ENCODE measurements at places on chromosomes 11 and 22.

DNA sequence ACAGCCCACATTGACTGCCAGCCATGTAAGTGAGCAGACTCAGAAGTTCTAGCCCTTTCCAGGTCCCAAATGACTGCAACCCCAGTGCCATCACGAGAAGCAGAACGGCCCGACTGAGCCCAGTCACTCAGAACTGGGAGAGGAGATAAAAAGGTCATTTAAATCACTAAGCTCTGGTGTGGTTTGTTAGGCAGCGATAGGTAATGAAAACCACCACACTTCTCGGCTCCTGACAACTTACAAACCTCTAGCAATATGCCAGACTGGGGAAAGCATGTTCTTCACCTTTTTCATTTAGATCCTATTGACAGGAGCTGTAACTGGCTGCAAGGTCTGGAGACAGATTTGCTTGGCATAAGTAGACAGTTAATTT, 6.7 kb downstream of the SLC15A3 start:
- no peak for DNase-seq

DNA sequence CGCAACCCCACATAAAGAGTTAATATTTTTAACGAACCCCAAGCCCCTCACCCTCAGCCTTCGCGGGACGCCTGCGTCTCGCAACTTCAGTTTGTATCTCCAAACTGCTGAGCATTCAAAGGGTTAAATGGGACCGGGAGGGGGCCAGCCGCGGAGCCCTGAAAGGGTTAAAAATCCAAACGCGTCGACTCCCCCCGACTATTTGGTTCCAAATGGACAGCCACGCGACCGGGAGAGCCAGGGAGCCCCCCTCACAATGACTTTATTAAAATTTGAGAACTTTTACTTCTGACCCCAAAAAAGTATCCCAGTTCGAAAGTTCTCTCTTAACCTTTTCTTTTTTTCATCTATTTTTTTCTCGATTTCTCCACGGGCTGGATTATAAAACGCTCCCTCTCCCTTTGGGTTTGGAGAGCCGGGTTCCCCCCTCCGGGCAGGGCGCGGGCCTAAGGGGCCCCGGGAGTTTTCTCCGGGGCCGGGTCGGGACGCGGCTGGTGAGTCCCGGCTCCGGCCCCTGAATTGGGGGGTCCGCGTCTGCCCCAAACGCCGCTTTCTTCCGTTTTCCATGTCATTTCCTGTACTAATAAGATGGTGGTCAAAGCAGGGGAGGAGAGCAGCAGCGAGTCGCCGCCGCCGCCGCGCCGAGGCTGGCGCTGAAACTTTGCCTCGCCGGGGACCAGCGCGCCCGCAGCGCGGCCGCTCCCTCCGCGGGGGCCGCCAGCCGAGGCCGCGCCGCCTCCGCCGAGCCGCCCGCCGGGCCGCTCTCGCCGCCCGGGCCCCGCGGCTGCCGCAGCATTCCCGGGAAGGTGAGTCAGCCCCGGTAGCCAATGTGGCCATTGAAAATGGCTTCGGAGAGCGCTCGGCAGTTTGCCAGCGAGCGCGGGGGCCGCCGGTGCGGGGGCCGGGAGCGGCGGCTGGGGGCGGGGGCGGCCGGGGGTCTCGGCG, at the start of gene PRDM11:
Gene PRDM11 (plus strand): TSS at position 568 of the 945 bp plus-strand sequence. CDS start 35,128 bp downstream, outside the sequence.
- DNase-seq: no peak

GRCh38 chr22:30829901-30830550, 135.4 kb downstream of the OSBP2 start:
- DNase-seq: no peak

DNA sequence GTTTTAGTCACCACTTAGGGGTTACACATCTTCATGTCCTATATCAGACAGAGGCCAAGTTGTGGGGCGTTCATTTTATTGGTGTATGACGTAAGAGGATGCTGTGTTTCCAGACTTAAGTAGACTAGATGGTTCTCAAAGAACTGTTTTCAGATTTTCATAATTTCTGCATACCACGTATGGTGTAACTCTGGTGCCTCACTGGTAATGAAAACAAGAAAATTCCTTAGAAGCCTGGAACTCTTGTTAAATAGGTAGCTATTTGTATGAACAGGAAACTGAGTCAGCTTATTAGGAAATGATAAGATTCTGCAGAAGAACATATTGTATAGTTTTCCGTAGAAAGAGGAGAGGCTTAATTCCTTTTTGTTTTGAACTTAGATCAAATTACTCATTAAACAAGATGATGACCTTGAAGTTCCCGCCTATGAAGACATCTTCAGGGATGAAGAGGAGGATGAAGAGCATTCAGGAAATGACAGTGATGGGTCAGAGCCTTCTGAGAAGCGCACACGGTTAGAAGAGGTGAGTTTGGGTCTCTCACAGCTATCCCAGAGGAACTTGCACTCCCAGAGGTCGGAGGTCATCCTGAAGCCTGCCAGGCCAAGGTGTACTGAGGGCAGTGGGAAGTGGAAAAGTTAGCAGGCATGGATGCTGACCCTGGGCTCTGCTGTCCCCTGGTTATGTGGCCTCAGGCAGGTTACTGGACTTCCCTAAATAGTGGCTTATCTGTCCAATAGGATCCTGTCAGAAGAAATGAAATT, 3.9 kb downstream of the CDC45 start:
- no peak for DNase-seq

DNA sequence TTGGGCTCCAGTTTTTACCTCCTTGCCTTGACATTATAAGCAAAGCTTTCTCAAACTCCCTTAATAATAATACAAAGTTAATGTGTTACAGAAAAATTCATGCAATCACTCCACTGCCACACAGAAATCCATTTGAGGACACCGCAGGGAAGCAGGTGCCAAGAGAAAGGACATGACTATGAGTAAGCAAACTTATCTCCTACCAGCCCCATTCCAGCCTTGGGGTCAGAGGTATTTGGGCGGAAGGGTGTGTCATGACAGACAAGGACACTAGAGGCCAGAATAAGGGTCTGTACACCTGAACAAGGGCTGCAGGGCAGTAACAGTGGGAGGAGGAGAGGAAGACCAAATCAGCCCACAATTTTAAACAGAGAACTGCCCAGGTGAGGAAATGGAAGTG, 5.9 kb downstream of the GNG3 start:
- no peak for DNase-seq

GRCh38 chr11:63770763-63771162, 2.2 kb upstream of the ZFTA start:
- DNase-seq: no peak

GRCh38 chr22:29702000-29702930, 17.5 kb upstream of the CABP7 start:
- DNase-seq: no peak

GRCh38 chr11:22459048-22459447, 120.9 kb downstream of the SLC17A6 start:
- DNase-seq: no peak

GRCh38 chr11:132669949-132670348, 862.4 kb downstream of the OPCML start:
- no peak for DNase-seq

DNA sequence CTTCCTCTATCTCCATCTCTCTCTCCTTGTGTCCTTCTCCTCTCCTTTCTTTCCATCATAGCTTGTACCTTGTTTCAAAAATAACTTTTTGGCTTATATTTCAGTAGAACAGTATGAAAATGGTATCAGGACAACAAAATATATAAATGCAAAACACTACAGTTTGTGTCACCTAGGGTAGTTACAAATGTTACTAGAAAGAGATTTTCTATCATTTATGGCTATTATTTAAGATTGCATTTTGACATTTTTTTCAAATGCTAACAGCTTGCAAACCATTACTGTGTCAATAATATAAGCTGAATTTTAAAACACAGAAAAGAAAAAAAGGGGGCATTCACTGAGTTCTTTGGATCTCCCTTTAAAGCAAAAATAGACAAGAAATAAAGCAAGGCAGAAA, 392.3 kb upstream of the LRRC4C start:
- DNase-seq: no peak

DNA sequence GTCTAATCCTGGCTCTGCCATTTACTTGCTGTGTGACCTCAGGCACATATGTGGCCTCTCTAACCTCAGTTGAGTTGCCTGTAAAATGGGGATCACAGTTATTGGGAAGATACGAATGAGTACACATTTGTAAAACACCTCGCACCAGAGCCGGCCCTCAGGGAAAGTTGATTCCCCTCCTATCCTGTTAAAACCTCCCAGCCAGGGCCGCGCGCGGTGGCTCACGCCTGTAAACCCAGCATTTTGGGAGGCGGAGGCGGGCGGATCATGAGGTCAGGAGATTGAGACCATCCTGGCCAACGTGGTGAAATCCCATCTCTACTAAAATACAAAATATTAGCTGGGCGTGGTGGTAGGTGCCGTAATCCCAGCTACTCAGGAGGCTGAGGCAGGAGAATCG, 7.8 kb upstream of the MYBPC3 start:
- DNase-seq: no peak

DNA sequence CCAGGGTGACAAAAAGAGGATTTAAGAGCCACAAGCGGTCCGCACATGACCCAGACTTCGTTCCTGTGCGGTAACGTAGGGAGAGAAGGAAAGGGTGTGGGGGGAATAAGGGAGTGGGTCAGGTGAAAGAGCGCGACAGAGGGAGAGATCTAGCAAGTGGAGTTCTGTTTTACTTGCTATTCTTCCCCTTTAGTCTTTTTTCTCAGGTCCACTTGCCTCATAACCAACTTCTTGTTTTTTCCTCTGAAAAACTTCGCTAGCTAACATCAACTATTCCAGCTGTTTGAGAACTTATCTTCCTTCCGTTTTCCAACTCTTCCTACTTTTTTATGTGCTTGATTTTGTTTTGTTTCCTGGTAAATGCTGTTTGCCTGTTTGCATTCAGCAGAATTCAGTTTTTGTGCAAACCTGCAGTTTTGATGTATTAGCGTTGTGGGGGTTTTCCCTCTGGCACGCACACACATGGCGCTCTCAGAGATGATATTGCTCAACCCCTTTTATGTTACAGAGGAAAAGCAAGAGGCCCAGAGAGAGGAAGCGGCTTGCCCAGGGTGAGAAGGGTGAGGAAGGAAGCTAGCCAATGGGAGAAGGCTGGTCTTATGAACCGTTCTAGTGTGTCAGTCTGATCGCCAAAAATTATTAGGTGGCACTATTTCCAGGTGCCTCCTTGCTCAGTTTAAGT, 592 bp upstream of the CTSC start:
- DNase-seq: peak; percentile 85

GRCh38 chr11:66080055-66080817, 10.2 kb downstream of the PACS1 start:
- no peak for DNase-seq

- no peak for DNase-seq
Observed at GRCh38 chr11:66157182-66157864, 87.3 kb downstream of the PACS1 start.
